AG09309 (cell line): ENCODE measurements at places on chromosomes 16 and 17.

- peak; percentile 27 for DNase-seq
Observed at GRCh38 chr17:44901411-44901921, 2.2 kb upstream of the EFTUD2 start.

DNA sequence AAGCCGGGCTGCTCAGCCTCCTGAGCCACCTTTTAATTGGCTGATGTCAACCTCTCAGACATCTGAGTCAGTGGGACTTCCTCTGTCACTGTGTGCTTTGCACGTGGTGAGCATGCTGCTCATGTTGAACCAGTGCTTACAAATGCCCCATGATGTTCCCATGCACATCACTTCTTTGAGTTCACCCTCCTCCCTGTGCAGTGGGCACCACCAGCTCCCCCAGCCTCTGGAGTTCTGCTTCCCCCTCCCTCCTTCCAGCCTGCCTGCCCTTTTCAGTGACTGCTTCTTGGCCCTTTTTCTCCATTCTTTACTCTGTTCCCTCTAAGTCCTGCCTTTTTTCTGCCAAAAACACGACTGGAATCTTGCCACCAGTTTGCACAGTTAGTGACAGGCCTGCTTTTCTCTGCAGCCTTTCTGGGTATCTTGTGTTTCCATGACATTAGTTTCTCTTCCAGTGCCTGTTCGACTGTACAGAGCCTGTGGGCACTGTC is 41.6 kb downstream of the USP10 start:
- no peak for DNase-seq

- no peak for DNase-seq
Observed at GRCh38 chr17:63476459-63476853, 405 bp upstream of the ACE start.

DNA sequence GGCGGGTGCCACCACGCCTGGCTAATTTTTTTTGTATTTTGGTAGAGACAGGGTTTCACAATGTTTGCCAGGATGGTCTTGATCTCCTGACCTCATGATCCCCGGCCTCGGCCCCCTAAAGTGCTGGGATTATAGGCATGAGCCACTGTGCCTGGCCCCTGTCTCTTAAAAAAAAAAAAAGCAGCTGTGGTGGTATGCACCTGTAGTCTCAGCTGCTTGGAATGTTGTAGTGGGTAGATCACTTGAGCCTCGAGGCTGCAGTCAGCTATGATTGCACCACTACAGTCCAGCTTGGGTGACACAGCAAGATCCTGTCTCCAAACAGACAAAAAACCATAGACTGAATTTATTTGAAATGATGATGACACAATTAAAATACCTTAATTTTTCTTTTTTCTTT is 24.3 kb downstream of the CDK12 start:
- peak; percentile 94 for DNase-seq

- DNase-seq, result no peak
Observed at GRCh38 chr16:66752379-66752778, 970 bp upstream of the DYNC1LI2 start.

DNA sequence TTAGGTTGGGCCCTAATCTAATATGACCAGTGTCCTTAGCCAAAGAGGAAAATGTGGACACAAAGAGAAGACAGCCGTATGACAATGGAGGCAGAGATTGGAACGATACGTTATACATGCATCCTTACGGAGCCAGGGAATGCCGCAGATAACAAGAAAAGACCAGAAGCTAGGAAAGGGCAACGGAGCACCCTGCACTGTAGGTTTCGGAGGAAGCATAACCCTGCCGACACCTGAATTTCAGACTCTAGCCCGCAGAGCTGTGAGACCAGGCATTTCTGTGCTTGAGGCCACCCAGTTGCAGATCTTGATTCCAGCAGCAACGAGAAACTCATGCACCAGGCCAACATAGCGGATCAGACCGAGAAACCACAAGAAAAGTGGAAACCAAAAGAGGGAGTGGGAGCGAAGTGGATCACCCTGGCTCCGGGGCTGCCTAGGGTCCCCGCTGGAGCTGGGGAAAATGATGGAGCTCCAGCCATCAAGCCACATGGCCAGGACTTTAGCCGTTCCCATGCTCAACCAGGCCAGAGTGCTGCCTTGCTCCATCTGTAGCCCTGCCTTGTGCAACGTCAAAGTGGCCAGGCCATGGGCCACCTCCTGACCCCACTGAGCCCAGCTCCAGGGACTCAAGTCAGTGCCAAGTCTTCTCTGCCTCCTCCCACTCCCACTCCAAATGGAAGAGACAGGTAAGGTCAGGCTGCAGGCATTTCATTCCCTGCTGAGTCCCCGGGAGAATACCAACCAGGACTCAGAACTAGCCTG is 51.7 kb upstream of the RPL38 start:
- DNase-seq, result no peak

DNA sequence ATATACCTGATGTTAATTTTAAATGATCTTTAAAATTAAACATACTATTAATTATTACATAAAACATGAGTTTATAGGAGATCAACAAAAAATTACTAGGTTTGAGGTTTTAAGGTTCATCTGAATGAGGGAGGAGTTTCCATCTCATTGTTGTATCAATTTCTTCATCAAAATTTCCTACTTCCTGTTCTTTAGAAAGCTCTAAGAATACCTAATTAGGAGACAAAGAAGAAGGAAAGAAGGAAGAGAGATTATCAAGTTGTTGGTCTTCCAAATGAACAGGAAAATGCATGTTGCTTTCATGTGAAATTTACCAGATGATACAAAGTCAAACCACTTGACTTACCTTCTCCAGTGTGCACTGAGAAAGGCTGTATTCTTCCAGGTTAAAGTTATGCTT is 18.1 kb upstream of the ABCA9 start:
- no peak for DNase-seq

DNA sequence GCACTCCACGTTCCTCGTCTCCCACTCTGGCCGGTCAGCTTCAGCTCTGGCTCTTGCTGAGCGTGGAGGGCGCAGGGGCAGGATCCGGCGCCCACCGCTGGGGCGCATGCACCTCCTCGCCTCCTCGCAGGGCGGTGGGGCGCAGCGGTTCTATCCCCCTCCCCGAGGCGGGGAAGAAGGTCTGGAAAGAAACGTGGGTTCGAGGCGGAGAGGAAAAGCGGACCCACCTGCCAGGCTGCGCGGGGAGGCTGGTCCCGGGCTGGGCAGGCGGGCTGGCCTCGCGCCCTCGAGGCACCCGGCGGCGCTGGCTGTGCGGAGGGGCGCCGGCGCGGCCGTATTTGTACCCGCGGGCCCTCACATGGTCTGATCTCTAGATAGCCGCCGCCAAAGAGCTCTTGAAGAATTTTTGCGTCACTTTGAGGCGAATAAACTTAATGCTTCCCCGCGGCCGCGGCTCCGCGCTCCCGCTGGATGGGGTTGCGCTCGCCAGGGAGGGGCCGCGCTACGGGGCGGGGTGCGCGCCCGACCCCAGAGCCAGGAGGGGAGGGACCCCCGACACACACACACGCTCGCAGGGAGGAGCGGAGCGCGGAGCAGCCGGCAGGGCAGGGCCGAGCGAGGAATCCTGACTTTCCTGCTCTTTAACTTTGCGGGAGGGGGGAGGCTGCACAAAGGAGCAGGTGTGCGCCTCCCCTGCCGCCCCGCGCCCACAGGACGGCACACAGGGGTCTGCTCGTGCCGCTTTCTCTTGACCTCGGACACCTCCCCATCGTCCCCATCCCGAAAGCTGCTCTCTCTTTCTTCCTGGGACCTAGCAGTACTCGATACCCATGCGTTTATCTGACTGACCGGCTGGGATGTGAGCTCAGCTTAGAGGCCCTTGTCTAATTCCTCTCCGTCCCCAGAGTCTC is at the start of gene SLC6A4:
Gene SLC6A4, minus strand, starts transcription at position 312 of the 911 bp plus-strand sequence. CDS start 13,739 bp downstream, outside the sequence.
- DNase-seq, result no peak

- DNase-seq, result no peak
Observed at GRCh38 chr17:53032861-53033271, 789.9 kb upstream of the KIF2B start.

DNA sequence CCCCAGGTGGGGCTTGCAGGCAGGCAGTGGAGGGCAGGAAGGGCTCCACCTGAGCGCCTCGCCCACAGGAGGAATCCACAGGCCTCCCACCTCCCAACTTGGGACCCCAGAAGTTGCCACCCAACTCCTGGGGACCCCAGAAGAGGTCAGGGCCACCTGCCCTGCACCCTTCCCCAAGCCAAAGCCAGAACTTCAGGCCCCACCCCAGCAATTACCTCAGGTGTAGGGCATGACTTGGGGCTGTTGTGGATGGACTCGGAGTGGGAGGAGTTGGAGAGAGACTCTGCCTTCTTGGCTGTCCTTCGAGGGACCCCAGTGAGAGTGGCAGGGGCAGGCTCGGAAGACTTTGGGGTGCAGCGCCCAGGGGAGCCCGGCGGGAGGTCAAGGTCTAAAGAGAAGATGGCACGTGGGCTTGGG is 10.5 kb downstream of the TSPOAP1 start:
- no peak for DNase-seq

DNA sequence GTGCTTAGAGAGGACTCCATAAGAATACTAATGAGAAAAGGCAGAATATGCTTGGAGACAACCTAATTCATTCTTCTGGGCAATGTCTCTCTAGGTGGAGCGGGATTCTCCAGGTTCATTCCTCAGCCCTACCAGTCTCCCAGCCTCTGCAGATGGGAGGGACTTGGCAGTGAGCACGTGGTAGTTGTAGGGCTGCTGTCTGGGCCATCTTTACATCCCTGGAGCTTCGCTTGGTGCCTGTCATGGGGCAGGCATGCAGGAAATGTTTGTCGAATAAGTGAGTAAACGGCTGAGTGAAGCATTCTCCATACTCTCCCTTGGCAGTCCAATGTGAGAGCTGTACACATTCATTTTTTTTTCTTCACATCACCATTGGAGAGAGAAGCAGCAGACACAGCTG is 387.5 kb downstream of the UTP18 start:
- no peak for DNase-seq

DNA sequence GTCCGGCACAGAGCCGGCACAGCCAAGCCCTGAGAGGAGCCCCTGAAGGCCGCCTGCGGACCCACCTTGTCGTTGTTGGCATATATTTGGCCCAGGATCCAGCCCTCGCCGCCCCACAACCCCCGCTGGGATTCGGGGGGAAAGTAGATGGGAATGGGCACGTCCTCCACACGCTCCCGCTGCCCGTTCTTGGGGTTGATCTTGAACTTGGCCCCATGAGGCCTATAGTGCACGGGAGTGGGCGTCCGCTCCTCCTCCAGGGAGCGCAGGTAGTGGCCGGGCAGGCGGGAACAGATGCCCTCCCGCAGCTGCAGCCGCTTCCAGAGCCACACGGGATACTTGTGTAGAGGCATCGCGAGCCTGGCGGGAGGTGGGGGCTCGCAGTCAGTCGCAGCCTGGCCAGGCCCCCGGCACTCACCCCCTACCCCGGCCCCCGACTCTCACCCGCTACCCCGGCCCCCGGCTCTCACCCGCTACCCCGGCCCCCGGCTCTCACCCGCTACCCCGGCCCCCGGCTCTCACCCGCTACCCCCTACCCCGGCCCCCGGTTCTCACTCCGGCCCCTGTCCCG is 387 bp downstream of the MRPL28 start:
- no peak for DNase-seq

GRCh38 chr16:51971184-51971583 is 575.8 kb downstream of the TOX3 start:
- DNase-seq, result no peak

DNA sequence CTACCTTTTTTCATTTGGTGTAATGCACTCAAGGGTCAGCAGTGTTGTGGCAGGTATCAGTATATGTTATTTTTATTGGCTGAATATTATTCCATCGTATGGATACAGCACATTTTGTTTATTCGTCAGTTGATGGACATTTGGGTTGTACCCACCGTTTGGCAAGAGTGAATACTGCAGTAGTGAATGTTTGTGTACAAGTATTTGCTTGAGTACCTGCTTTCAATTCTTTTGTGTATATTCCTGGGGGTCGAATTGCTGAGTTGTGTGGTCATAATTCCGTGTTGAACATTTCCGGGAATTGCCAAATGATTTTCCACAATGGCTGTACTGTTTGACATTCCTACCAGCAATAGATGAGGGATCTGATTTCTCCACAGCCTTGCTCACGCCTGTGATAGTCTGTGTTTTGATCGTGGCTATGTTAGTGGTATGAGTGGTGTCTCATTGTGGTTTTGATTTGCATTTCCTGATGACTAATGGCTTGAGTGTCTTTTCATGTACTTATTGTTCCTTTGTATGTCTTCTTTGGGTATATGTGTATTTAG is 108.4 kb downstream of the OR1D5 start:
- peak; percentile 54 for DNase-seq
